Iris pigment epithelial cell (primary cell): ENCODE measurements at places on chromosomes 3 and 15.
A peak's percentile ranks its signal among the peaks of the same experiment; 100 is the strongest.

- DNase-seq = no peak
Measured at GRCh38 chr15:83410532-83410931, 36.6 kb upstream of the SH3GL3 start.

- DNase-seq = peak; percentile 97
Measured at GRCh38 chr3:124812291-124813265, 74.6 kb downstream of the ITGB5 start.

- DNase-seq = no peak
Measured at GRCh38 chr3:64799606-64800005, 111.8 kb upstream of the ADAMTS9 start.

DNA sequence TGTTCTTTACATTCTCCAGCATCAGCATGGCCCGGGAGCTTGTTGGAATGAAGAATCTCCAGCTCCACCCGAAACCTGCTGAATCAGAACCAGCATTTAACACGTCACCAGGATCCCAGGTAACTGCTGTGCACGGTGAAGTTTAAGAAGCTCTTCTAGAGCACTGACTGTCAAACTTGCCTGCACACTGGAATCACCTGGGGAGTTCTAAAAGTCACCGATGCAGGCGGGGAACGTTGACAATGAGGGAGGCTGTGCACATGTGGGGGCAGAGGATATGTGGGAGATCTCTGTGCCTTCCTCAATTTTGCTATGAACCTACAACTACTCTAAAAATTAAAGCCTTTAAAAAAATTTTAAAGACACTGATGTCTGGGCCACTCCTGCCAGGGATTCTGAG lies 19.1 kb upstream of the PAQR5 start:
- DNase-seq = no peak

GRCh38 chr3:174581558-174581957 lies 277.6 kb upstream of the NAALADL2 start:
- DNase-seq = peak; percentile 4

DNA sequence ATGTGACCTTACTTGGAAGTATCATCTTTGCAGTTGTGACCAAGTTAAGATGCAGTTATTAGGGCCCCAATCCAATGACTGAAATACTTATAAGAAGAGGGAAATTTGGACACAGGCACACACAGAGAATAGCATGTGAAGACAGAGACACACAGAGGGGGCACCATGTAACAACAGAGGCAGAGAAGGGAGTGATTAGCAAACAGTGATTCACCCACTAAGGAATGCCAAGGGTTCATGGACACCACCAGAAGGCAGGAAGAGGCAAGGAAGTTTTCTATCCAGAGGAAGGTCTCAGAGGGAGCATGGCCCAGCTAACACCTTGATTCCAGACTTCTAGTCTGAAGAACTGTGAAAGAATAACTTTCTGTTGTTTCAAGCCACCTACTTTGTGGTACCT lies 25.0 kb downstream of the SIDT1 start:
- DNase-seq = peak; percentile 44

DNA sequence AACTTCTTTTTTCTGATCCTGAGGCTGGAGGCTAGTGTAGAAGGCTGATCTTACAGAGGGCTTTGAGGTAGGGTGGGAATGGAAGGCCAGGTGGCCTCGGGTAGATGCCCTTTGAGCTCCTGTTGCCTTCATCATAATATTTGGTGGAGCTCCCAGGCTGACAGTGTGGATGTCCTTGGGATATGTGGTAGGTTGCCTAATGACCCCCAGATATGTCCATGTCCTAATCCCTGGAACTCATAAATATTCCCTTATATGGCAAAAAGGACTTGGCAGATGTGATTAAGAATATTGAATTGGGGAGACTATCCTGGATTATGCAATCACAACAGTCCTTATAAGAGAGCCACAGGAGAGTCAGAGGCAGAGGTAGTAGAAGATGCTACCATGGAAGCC lies 5.5 kb downstream of the ADAMTSL3 start:
- no peak for DNase-seq

DNA sequence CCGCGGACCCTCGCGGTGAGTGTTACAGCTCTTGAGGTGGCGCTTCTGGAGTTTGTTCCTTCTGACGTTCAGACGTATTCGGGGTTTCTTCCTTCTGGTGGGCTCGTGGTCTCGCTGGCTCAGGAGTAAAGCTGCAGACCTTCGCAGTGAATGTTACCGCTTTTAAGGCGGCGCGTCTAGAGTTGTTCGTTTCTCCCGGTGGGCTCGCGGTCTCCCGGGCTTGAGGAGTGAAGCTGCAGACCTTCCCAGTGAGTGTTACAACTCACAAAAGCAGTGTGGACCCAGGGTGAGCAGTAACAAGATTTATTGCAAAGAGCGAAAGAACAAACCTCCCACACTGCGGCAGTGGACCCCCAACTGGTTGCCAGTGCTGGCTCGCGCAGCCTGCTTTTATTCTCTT lies 177.1 kb downstream of the UACA start:
- DNase-seq = no peak

DNA sequence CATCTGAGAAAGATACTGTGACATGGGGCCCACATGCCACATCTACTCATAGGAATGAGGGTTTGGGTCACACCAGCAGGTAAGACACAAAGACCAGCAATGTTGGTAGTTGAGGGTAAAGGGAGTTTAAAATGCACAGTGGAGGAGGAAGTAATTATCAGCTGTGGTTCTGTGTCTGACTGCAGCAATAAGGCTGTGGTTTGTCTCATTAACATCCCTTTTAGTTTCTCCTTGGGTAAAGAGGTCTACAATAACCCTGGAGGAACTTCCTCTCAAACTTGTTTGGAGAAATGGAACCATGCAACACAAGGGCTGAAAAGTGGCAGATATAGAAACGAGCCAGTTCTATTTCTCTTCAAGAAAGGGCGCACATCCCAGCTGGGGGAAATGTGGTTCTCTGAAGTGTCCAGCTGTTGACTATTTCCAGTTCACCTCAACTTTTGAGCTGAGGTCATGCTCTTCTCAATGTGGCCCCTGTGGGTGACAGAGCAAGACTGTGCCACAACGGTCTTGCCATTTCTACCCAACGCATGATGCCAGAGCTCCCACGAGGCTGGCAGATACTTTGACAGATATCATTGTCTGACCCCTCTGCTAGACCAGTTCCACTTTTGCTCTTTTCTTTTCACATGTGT lies 234.3 kb downstream of the SQOR start:
- no peak for DNase-seq
